ENCODE measurements at places on chromosomes 5 and 9.

DNA sequence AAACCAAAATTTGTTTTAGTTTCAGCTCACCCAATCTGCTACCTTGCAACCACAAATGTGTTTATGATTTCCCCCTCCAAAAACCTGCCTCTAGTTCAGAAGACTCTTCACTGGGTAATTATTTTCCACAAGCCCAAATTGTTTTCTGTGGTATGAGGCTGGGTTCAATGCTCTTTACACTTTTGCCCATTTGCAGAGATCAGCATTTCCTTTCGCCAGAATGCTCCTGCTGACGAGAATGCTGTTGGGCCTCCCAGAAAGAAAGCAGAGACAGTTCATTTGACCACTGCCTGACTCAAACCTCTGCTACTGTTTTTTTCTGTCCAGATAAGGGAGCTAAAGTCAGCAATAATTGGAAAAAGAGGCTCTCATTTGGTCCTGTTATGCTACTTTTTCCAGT is 427.3 kb downstream of the PDE4D start:
- no peak for DNase-seq

DNA sequence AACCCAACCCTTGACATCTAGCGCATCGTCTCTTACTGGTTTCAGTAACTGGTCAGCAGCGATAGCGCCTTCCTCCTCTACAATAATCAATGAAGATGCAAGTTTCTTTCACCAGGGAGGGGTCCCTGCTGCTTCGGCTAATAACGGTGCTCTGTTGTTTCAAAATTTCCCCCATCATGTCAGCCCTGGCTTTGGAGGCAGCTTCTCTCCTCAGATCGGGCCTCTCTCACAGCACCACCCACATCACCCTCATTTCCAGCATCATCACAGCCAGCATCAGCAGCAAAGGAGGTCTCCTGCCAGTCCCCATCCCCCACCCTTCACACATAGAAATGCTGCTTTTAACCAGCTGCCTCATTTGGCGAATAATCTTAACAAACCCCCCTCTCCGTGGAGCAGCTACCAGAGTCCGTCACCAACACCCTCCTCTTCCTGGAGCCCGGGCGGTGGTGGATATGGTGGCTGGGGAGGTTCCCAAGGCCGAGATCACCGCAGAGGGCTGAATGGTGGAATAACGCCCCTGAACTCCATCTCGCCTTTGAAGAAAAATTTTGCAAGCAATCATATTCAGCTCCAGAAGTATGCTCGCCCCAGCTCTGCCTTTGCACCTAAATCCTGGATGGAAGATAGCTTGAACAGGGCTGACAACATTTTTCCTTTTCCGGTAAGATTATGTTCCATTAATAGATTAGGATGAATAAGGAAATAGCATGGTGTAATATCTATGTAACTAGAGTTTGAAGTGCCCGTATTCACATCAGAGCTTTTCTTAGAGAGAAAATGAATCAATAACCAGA is 2.2 kb downstream of the CPEB4 start:
- no peak for DNase-seq

GRCh38 chr9:90099262-90099963 is 494.6 kb downstream of the GADD45G start:
- no peak for DNase-seq

- DNase-seq: no peak
Observed at GRCh38 chr5:173263566-173263965, 28.6 kb upstream of the NKX2-5 start.

GRCh38 chr5:39750661-39751060 is 325.9 kb upstream of the DAB2 start:
- DNase-seq: no peak

DNA sequence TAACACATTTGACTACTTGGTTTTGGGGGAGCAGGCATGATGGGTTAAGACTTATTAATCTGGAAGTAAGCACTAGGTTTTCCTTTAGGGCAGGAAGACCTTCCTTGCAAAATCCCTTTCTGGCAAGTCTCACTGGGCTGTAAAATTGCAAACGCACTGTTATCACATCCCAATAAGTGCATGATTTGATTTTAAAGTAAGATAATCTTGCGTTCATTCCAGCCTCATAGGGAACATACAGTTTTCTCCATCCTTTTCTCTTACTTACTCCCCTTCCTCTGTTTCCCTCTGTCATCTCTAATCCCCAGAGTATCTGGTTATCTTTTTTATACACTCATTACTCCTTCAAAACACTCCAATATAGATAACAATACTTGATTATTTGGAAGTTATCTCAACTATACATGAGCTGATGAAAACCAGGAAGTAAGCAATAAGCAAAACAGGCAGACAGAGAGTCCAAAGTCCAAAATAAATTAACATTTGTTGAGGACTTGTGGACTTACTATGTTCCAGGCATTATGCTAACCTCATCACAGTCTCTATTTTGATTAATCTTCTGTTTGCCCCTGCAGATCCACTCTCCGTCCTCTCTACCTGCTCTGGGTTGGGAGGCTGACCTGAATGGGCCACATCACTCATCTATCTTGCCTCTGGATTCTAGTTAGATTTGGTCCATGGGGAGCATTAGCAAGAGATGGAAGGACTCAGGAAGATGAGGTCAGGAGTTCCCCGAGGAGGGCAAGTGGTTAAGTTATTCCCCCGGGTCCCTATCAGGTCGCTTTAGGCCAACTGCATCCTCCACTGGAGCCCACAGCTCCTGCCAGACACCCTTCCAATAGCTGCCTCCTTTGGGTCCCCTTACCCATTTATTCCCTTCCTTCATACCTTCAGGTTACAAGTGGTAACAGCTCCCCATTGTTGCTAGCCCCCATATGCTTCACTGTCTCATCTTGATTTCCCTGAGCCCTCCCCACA is 60.2 kb downstream of the SLC22A5 start:
- no peak for DNase-seq

DNA sequence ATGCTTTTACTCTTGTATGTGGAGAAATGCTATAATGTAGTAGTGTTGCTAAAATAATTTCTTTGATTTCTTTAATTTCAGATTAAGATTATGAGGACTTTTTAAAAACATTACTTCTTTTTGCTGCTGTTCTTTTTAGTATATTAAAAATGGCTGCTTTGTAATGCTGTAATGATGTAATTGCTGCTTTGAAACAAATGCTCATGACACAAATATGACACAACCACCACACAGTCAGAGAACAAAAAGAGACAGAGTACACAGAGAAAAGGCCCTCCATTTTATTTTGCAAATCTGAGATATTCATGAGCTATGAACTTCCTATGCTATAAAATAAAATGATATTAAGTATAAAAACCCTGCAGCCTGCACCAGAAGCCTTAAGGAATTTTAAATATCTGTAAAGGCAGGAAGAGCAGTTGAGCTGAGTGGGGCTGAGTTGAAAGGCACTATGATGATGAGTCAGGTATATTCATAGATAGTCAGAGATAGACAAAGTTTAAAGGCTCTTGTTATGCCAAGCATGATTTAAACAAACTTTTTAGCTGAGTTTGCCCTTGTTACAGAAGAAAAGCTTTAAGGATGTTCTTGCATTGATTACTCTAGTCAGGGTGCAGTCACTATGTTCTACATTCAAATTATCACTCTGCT is 5.1 kb upstream of the POU5F2 start:
- no peak for DNase-seq

DNA sequence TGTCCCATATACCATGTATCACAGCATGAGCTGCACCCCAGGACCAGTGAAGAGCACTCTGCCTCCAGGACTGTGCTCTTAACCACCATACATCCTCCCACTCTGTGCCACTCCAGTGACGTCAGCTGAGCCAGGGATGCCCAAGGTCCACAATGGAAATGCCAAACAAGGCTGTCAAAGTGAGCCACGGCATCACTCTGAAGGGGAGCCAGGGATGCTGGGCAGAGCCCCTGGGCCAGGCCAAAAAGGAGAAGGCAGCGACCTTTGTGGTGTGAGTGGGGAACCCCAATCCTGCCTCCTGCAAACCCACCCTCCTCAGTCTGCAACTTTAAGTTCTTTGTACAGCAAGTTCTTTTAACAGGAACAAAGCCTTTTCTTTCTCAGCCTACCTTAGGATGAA is 242.7 kb downstream of the SYK start:
- no peak for DNase-seq

DNA sequence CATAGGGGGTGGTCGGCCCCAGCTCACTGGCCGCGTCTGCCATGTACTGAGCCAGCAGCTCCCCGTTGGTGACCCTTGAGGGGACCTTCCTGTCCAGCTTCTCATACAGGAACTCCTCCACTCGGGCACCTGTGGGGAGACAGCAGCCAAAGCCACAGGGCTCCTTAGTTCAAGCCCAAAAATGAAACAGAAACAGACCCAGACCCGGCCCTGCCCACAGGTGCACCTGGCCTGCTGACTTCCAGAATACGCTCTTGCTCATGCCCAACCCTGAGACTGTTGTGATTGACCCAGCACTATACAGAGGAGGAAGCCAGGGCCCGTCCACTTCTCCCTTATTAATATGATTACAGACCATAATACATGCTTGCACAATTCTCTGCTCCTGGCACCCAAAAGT is 7.0 kb downstream of the SH3GLB2 start:
- DNase-seq: no peak

GRCh38 chr9:16406526-16407225 is 463.8 kb downstream of the BNC2 start:
- DNase-seq: no peak

GRCh38 chr5:139821806-139822552 is 26.4 kb downstream of the PSD2 start:
- no peak for DNase-seq

- DNase-seq: no peak
Observed at GRCh38 chr9:132351404-132352045, 3.3 kb downstream of the SETX start.
